Hypothalamus (tissue), 51 donors: ENCODE measurements at places on chromosomes 11 and 22.

DNA sequence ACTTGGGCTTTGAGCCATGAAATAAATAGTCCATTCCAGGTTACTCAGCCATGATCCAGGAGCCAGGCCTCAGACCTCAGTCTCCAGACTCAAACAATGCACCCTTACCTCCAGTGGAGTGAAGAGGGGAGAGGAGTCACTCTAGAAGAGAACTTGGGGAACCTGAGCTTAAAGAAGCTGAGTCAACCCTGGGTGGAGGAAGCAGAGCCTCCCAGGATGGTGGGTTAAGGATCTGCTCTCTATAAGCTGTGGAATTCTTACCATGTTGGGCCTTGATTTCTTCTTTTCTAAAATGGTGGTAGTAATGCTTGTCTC, 113.2 kb downstream of the NECTIN1 start:
- DNase-seq, result no peak

DNA sequence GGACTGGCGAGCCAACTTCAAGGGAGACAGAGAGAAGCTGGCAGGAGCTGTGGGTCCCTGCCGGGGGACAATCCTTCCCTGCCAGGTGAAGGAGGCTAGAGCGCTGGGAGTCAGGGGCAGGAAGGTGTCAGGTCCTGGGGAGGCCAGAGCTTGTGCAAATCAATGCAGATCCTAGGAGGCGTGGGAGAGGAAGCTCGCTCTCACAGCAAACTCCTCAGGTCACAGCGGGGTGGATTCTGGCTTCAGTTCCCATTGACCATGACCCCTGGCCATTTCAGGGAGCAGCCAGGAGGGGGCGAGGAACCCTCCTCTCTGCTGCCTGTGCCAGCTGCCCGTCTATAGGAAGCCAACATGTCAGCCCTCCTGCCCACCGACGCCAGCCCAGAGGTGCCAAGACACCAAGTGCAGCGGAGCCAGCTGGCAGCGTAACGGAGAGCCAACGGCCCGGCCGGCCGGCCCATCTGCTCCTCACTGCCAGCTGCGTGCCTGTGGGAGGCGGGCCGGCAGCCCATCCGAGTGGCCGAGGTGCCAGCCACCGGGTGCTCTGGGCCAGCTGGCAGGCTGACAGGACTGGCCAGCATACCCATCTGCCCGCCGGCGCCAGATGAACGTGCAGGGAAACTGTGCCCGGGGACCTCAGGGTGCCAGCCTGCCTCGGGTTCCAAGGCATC, 374.8 kb downstream of the MIAT start:
- peak; percentile 69 for DNase-seq

DNA sequence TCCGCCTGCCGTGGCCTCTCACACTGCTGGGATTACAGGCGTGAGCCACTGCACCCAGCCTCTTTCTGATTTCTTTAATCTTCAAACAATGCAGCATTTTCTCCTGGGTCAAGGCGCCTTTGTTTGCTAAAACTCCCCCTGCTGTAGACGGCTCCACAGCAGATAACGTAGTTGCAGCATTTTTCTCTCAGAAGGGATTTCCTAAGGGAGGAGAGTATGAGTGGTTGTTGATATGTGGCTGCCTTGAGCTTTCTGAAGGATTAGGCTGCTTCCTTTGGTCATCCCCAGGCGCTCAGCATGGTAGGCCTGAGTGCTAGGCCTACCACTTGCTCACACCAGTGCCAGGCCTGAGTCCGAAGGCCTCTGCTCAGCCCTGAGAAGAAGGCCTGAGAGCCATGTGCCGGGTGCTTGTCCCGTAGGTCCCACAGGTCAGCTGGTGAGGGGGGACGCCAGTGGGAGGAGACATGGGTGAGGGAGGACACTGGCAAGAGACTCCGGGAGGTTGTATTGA, 18.1 kb downstream of the SMARCB1 start:
- DNase-seq, result no peak

- no peak for DNase-seq
These were observed 689 bp downstream of the TAF10 start for GRCh38 chr11:6611092-6611962.

GRCh38 chr22:38901111-38901641, 29.2 kb upstream of the CBX6 start:
- DNase-seq, result no peak

DNA sequence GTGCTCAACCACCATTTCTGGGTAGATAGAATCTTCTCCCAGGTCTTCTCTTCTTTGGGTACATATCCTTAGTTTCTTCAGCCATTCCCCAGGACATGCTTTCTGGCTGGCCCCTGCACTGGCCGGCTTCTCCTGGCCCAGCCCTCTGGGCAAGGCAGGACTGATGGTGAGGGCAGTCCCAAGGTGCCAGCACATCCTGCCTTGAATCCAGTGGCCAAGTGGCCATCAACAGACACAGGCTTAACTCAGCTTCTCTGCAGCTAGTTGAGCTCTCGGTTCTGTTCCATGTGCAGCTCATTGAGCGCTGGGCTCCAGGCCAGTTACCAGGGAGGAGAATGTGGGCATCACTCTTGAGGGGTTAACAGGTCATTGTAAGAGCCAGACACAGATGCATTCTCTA, 17.6 kb downstream of the SMIM38 start:
- DNase-seq, result no peak

- no peak for DNase-seq
These were observed 1526.0 kb downstream of the TBC1D22A start for GRCh38 chr22:48288376-48288940.

GRCh38 chr11:7480113-7480512, 5.2 kb upstream of the OLFML1 start:
- no peak for DNase-seq
